Stimulated activated CD8-positive, alpha-beta memory T cell treated with anti-CD3 and anti-CD28 coated beads, Interleukin-7, amount 100 ng/mL, for 48 hours (primary cell): ENCODE measurements at places on chromosomes 13 and 19.

DNA sequence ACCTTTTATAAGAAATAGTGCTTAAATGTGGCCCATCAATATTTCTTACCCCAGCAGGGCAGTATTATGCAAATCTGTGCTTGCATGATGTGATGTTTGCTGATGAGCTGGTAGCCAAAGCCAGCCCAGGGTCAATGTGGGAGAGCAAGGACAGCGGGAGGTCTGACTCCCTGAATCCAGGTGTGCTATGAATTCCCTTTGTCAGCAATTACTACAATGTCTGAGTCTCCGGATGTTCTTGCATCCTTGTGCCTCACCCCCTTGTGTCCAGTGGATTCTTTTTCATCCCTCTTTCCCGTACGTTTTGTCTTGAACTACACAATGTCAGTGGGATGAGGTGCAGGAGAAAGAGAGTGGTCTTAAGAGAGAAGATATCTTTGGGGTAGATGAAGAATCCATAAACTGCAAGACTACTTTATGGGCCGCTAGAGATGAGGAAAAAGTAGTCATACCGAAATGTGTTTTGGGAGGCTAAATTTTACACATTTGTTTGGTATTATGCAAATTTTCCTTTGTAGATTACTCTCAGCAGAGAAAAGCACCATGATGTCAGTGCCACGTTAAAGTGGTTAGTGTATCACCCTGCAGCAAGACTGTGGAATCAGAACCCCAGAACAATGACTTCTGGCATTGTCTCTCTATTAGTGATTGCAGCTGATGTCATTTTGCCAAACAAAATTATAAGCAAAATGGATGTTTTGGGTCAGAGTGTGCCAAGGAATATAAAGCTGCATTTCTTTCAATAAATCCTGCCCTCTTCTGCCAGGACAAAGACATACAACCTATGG is 53.5 kb upstream of the TSHZ3 start:
- DNase-seq: no peak

DNA sequence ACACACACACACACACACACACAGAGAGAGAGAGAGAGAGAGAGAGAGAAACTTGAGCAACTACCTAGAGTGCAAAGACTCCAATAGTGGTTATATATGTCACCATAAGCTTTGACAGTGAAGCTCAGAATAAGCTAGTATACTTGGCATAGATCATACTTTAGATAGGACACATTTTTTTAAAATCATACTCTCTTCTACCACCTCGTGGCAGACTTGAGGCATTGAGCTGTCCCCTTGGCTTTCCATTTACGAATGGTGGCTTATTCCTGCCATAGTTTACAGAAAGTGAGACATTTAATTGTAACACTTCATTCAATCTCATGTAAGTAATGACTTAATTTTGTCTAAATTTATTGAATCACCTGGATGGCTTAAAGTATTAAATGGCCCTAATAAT is 108.2 kb downstream of the EDNRB start:
- DNase-seq: no peak

DNA sequence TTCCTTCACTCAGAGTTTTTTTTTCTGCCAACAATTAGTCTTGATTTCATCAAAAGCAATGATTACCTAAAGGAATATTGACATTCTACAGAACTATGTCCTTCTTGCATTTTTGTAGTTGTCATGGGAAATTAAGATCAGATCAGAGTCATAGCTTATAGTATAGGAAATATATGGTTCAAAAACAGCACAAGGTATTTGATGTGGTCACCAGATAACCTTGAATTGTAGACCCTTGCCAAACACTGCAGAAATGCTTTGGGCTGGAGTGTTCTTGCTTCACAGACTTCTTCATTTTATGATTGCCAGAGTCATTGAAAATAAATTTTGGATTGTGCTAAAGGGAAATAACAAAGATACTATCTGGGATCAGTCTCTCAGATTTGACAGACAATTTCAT is 103.7 kb downstream of the AKAP11 start:
- DNase-seq: no peak

DNA sequence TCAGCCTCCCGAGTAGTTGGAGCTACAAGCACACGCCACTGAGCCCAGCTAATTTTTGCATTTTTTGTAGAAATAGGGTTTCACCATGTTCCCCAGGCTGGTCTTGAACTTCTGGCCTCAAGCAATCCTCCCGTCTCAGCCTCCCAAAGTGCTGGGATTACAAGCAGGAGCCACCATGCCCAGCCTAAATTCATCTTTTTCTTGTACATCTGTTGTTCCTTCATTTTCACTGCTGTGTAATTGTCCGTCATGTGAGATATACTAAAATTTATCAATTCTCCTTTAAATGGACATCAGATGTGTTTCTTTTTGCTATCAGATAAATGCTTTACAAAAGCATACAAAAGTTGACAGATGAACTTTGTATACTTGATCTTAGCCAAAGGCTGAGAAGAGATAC is 22.9 kb downstream of the DYRK1B start:
- no peak for DNase-seq

GRCh38 chr19:31074199-31075125 is 274.8 kb downstream of the TSHZ3 start:
- DNase-seq: no peak

- DNase-seq: no peak
These were observed 260.9 kb downstream of the COG6 start for GRCh38 chr13:39916330-39916729.
